ENCODE measurements at places on chromosomes 11 and 22.

DNA sequence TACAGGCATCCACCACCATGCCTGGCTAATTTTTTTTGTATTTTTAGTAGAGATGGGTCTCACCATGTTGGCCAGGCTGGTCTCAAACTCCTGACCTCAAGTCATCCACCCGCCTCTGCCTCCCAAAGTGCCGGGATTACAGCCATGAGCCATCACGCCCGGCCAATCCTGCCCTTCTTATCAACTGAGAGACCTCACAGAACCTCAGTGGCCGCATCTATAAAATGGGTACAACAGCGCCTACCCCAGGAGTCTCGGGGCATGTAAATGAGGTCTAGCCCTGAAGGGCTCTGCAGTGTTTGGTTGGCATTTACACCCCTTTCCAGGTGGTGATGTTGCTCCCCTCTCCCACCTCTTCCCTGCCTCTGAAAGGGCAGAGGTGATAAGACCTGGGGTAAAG is 11.7 kb downstream of the SYNGR1 start:
- DNase-seq, result no peak

GRCh38 chr11:122242731-122243130 is 126.7 kb upstream of the BLID start:
- DNase-seq, result no peak

GRCh38 chr11:120289426-120289825 is 35.7 kb upstream of the TLCD5 start:
- no peak for DNase-seq

- DNase-seq, result no peak
Observed at GRCh38 chr11:72353861-72354260, 80.5 kb downstream of the CLPB start.

DNA sequence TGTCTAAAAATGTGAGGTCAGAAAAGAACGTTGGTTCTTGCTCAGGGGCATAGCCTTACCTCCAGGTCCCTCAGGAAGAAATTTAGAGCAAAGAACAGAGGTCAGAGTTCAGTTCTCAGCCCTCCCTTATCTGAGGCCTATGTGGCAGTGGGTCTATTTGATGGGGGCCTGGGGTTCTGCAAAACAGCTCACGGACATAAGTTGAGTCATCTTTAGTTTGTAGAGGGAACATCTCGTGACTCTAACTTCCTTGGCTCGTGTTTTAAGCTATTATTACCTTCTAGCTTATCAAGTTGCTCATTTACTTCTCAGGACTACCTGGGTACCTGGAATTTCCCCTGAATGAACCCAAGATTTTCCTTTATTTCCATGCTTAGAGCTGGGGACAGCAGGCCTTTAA is 91.3 kb upstream of the AMOTL1 start:
- DNase-seq, result no peak

DNA sequence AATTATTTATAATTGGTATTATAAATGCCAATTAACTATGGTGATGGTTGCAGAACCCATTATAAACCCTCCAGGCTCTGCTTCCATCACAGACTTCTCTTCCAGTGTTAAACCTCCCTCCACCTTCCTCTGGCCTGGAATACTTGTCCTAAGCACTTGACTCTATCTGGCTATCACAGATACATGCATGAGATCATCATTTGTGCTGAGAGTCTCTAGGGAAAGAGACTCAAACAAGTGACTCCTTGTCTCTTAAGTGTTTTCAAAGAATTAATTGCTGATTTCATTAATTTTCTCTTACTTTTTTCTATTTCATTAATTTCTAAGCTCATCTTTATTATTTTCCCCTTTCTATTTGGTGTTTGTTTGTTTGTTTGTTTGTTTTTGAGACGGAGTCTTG is 29.1 kb downstream of the RTL6 start:
- DNase-seq, result no peak

DNA sequence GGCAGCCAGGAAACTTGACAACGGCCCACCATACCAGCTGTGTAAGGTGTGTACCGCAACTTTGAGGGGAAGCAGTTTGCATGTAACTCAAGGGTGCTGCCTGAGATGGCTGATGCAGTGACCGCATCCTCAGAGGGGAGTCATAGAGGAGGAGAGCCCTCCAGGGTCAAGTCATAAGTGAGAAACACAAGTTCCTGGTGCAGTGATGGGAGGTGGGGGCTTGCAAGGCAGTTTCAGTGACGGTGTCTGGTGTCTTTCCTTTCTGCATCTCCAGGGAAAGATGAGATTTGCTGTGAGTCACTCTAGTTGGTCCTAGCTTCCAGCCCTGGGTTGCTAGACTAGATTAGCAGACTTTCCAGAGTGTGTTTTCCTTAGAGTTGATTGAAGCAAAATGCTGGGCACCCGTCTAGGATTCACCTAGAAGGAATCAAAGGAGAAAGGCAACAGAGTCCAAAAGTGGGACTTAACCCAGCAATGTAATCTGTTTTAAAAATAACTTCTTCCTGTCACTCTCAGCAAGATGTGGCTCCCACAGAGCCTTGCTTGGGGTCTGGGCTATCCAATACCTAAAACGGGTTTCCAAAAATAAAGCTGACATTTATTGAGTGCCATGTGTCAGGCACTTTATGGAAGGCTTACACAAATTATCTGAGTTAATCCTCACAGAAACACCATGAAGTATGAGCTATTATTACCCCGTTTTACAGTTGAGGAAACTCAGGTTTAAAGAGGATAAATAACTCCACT is 265.4 kb upstream of the PLET1 start:
- DNase-seq, result no peak

DNA sequence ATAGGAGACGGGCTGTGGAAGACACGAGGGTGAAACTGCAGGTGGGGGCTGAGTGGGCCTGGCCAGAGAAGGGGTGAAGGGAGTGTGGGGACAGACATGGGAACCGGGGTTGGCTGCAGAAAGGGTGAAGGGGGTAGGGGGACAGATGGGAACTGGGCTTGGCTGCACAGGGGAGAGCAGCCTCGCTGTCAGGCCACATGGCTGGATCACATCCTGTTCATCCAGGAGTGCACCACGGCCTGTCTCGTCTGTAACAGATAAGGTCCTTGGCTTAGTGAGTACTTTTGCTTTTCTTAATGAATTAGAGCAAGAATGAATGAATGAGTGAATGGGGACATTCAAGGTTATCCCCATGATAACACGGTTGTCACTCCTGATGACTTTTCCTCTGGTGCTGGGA is 13.5 kb downstream of the FBLN1 start:
- no peak for DNase-seq

- no peak for DNase-seq
Observed at GRCh38 chr22:49531368-49531791, 296.3 kb downstream of the BRD1 start.

GRCh38 chr11:24171869-24172268 is 325.0 kb upstream of the LUZP2 start:
- DNase-seq, result no peak

GRCh38 chr11:12723421-12724300 is 49.4 kb downstream of the TEAD1 start:
- DNase-seq, result no peak

DNA sequence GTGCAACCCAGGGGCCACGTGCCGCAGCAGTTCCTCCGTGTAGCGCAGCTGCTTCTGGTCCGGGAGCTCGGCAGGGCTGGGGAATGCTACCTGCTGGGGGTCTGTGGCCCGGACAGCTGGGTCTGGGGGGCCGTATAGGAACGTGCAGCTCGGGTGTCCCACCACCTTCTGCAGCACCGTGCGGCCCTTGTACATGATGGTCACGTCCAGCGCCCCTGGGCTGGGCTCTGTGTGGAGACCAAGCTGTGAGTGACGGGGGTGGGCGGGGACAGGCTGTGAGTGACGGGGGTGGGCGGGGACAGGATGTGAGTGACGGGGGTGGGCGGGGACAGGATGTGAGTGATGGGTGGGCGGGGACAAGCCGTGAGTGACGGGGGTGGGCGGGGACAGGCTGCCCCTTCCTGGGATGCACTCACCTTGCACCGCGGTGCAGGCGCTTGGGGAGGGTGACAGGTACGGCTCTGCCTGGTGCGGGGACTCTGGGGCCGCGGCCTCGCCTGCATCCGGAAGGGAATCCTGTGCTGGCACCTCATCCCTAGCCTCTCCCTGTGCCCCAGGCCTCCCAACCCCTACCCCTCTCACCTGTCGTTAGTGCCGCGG is 2.3 kb downstream of the IRF7 start:
- DNase-seq, result peak; percentile 69

DNA sequence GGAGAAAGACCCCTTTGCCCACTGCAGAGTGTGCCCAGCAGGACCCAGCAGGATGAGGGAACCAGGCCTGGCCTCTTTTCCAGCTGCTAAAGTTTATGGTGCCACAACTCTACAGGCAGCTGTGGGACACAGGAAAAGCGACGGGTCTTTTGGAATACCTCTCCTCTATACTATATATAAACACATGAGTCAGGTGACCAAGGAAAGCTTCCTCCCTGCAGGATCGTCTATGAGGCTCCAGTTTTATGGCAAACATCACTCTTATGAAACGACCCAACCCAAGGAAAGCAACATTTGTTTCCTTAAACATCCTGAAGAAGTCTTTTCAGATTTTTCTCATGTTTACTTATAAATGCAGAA is 102.8 kb upstream of the AKIP1 start:
- no peak for DNase-seq

DNA sequence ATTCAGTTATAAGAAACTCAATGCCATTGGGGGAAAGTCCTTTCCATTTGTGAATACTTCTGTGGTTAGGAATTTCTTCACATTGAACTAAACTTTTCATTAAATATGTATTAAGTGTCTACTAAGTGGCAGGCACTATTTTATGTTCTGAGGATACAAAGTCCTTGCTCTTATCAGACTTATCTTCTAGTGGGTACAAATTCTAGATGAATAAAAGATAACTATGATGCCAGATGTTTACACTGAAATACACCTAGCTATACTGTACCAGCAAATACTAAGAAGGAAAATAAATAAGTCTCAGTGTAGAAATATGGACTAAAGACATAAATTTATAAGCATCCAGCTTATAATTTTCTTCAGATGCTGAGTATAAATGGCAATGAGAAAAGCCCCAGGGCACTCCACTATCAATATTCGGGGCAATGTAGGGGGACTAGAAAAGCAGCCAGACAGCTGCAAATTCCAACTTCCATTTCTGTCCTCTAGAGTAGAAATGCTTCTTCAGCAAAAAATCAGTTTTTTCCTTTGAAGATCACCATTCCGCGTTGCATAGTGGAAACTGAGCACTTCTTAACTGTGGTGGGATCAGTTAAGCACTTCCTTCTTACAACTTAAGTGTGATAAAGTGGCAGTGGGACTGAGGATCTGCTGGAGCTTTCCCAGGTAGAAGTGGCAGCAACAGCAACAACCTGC is 11.8 kb upstream of the BIRC3 start:
- no peak for DNase-seq

GRCh38 chr11:101390539-101390938 is 193.3 kb downstream of the TRPC6 start:
- DNase-seq, result no peak

- DNase-seq, result no peak
Observed at GRCh38 chr11:44300844-44301563, 8.9 kb downstream of the ALX4 start.

GRCh38 chr11:76791861-76792260 is 8.7 kb downstream of the TSKU start:
- DNase-seq, result no peak

- DNase-seq, result no peak
Observed at GRCh38 chr11:68038226-68038717, 553 bp upstream of the TCIRG1 start.

- DNase-seq, result no peak
Observed at GRCh38 chr22:35335936-35336781, 36.5 kb downstream of the TOM1 start.

DNA sequence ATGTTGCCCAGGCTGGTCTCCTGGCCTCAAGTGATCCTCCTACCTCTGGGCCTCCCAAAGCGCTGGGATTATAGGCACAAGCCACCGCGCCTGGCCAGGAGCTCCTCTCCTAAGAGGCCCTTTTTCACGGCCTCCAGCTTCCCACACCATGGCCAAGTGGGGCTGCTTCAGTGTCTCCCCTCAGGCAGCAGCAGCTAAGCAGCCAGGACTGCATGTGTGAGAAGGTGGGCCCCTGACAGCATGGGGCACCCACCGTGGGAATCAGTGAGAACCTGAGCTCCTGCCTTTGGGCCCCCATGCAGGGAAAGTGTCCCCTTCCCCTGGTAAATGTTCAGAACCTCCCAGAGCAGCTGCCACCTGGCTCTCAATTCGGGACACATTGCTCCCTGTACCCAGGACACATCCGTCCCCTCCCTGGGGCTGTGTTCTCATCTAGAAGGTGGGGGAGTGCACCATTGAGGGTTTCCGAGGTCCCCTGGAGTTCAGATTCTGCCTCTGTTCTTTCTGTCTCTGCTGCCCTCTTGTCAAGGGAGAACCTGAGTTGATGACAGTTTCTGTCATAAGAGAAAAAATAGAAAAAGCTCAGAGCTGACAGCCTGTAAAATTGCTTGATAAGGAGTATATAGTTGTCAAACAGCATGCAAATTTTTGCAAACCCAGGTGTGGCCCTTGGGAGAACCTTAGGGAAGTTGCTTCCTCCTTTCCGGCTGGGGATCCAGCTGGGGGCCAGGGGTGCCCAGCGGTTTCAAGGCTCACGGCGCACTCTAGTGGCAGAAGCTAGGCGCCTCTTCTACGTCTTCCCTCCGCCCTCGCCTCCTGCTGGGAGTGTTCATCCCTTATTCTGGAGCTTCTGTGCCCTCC is 29.7 kb downstream of the FAM83F start:
- peak; percentile 71 for DNase-seq

GRCh38 chr11:7332962-7333361 is 81.3 kb downstream of the SYT9 start:
- no peak for DNase-seq

GRCh38 chr11:120180551-120181232 is 30.1 kb upstream of the OAF start:
- no peak for DNase-seq

- DNase-seq, result no peak
Observed at GRCh38 chr22:21714059-21714770, 21.4 kb downstream of the YPEL1 start.

DNA sequence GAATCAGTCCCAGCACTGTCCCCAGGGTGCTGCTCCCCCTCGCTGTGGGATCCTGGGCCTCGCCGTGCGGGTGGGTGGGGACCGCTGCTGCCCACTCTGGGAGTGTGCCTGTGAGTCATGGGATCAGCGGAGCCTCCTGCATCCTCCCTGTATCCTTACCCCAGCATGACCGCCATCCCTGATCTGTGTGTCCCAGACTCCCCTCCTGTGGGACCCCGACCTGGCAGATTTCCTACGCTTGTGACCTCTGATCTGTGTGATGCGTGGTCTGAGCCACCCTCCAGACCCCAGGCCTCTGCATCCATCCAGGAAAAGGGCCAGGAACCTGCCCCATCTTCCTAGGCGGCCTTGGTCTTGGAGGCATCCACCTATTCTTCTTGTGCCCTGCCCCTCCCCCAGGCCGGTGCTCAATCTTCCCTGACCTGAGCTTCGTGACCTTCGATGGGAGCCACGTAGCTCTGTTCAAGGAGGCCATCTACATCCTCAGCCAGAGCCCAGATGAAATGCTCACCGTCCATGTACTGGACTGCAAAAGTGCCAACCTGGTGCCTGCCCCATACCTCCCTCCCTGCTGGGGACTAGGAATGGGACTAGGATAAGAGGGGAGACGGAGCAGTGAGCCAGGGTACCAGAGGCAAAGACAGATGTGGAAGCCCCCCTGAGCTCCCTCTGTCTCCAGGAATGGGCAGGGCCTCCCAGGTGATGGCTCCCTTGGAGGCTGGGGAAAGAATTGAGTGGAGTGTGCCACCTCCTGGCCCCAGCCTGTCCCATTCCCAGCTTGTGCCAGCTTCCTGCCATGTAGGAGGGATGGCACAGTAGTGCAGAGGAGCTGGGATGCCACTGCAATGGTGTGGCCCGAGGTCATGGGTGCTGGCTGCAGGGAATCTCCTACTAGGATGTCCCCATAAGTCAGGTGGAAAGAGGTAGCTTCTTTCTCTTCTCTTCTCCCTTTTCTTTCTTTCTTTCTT is 65.4 kb downstream of the OTOG start:
- DNase-seq, result no peak

Data from GM12865 (cell line).